Dermis microvascular lymphatic vessel endothelial cell (primary cell): ENCODE measurements at places on chromosomes 12 and 14. TPM values are rescaled to one million over a fixed set of nuclear protein-coding genes. Genes with fewer than 3 reads are reported as not detected.

The TRPV4 gene
- total RNA-seq = 1.4 and 2.4 TPM in 2 replicates

The PCED1B gene
- under 0.01 and 0.25 TPM in 2 replicates for total RNA-seq

The SYNE2 gene
- 40.2 and 67.0 TPM in 2 replicates for total RNA-seq

The DNAJC22 gene
- total RNA-seq = 0.51 and 1.9 TPM in 2 replicates

The BRI3BP gene
- 2.8 and 4.6 TPM in 2 replicates for total RNA-seq

The POTEG gene
- total RNA-seq = not detected in 2 replicates

The OR6C2 gene
- total RNA-seq = not detected in 2 replicates

The AEBP2 gene
- total RNA-seq = 21.4 and 30.2 TPM in 2 replicates

The PIANP gene
- not detected in 2 replicates for total RNA-seq

The APOLD1 gene
- total RNA-seq = 38.9 and 41.6 TPM in 2 replicates

The B3GNT4 gene
- total RNA-seq = under 0.01 TPM in 2 replicates

The SMCO3 gene
- 0.89 and 1.4 TPM in 2 replicates for total RNA-seq

The ST8SIA1 gene
- total RNA-seq = 0.13 and 0.26 TPM in 2 replicates

The TDRD9 gene
- total RNA-seq = 0.26 and 0.76 TPM in 2 replicates

The IFNG-AS1 gene
- total RNA-seq = not detected in 2 replicates

The LGR5 gene
- not detected in 2 replicates for total RNA-seq

GRCh38 chr14:61659582-61659981 lies 35.7 kb upstream of the HIF1A start:
- no peak for DNase-seq

- DNase-seq = no peak
These were observed 94.5 kb downstream of the NTS start for GRCh38 chr12:85968606-85969005.

DNA sequence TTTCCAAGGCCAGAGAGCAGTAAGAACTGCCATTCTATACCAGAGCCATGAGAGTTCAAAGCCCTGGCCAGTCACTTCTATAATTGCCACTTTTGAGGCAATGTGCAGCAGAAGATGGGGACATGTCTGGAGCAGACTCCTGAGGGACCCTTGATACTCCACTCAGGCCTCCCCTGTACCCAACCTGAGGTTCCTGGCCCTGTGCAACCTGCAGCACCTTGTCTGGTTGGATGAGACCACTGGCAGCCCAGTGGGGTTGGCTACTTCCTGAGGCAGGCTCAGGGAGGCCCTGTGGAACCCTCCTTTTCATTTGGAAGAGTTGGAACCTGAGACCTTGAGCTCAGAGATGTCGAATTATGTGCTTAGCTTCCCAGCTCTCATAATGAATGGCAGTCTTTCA lies 54.4 kb downstream of the GALNT16 start:
- DNase-seq = no peak

DNA sequence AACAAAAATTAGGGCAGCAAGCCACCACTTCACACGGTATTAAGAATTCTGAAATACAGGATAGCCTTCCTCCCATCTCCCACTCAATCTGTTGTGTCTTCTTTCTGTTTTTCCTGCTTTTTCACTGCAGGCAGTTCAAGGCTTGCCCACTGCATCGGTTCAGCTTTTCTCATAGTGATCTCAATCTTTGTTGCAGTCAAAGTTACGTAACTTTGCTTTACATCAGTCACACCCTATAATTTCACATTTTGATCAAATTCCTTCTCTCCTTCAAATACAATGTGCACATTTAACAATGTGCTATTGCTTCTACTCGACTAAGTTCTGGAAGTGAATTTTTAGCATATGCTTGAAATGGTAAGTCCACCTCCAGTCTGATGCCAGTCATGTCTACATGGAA lies 217.6 kb downstream of the EFCAB11 start:
- DNase-seq = no peak

GRCh38 chr14:52656905-52657304 lies 38.5 kb downstream of the ERO1A start:
- DNase-seq = no peak

DNA sequence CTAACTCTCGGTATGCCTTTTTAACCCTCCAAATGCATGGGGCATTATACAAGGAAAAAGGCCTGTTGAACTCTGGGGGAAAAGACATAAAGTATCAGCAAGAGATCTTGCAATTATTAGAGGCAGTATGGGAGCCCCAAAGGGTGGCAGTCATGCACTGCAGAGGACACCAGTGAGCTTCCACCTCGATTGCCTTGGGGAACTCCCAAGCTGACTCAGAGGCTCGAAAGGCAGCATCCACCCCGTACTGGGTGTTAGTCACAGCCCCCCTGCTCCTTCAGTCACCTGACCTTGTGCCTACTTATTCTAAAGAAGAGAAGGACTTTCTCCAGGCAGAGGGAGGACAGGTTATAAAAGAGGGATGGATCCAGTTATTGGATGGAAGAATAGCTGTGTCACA lies 781.4 kb upstream of the TMEM132C start:
- no peak for DNase-seq

DNA sequence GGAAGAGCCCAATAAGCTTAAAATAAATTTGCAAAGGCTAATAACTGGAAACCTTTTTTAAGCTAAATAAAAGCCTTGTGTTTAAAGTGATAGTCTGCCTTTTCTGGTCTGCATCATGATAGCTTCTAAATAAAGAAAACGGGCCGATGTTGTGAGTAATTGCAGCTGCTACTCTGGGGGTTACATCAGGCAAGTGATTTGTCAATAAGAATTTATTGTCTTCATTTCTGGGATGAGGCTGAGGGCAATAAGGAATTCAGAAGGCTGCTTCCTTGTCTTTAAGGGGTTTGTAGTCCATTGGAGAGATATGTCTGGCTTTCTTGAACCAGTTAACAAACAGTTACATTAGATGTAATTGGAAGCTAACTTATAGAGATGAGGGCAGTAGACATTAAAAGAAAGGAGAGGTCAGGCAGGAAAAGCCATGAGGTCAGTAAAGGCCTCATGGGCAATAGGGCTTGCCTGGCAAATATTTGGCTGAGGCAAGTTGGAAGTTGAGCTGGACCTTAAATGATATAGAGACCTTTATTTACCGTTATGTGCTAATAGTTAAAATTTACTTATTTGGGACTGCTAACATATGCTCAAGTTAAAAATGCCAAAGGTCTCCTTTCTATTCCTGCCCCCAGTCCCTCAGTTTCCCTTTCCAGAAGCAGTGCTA lies 85.0 kb downstream of the CRADD start:
- no peak for DNase-seq

DNA sequence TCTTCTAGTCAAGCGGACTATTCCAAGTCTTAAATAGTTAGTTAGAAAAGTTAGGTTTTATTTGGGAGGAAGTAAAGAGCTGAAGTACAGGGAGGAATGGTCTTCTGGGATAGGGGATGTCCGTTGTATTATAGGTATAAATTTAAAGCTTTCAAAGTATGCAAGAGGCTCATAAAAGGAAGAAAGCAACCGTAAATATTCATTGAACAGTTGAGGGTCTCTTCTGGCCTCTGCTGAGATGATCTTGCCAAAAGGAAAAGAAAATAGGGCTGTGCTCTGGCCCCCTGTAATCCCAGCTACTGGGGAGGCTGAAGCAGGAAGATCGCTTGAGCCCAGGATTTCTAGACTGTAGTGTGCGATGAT lies 377 bp upstream of the TIMELESS start:
- DNase-seq = no peak

DNA sequence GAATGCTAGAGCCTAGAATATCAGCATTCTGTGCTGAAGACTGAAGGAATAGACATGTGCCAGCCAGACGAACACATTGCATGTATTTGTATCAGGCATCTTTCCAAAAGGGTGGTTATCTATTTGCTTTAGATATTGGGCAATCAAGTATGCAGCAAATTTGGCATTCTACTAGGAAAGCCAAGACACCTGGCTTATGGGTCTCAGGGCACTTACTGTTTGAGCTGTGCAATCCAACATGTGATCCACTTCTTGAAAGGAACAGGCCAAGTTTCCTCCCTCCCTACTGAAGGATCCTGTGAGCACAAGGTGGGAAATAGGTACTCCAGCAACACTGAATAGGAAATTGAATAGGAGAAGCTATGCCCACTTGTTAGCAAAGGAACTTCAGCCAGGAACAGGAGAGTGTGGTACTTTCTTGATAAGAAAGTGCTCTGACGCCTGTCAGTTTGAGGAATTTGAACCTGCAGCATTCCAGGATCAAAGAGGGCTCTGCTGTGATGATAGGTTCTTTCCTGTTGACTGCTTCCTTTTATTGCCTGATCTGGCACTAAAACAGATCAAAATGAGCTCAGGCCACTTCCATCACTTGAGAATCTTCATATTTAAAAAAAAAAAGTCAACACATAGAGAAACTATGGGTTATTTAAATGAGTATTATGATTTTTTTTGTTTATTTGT lies 20.6 kb downstream of the OR6S1 start:
- DNase-seq = no peak

- DNase-seq = no peak
These were observed 120.8 kb upstream of the PLXNC1 start for GRCh38 chr12:94027561-94027960.

GRCh38 chr12:27285403-27285802 lies 41.3 kb downstream of the STK38L start:
- peak; percentile 55 for DNase-seq

DNA sequence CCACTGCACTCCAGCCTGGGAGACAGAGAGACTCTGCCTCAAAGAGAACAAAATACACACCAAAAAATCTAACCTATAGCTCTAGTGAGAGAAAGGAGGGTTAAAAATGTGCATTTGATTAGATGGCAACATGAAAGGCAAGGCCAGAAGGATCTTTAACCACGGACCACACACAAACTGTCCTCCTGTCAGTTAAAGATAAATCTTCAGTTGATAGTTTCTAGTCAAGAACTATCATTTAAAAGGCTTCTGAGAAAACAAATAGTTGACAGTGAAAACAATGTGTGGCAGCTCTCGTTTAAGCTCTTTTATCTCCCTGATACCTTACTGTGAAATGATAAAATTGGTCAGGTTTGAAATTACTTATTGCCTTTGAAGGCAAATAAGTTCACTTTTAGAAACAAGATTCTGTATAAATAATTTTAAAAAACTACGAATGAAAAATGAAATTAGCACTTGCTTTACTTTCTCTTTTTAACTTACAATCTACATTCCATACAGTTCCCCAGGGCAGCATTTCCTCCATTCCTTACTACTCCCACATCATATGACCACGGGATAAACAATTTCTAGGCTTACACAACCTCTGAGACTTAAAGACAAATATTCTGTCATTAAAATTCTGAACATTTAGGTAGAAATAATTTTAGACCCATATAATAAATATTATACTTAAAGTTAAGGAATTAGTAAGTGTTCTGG lies 71.4 kb upstream of the GNPNAT1 start:
- DNase-seq = peak; percentile 56

GRCh38 chr14:100271247-100271939 lies 32.4 kb downstream of the YY1 start:
- DNase-seq = peak; percentile 33

- no peak for DNase-seq
These were observed 40.2 kb downstream of the LRRC74A start for GRCh38 chr14:76866456-76866855.

DNA sequence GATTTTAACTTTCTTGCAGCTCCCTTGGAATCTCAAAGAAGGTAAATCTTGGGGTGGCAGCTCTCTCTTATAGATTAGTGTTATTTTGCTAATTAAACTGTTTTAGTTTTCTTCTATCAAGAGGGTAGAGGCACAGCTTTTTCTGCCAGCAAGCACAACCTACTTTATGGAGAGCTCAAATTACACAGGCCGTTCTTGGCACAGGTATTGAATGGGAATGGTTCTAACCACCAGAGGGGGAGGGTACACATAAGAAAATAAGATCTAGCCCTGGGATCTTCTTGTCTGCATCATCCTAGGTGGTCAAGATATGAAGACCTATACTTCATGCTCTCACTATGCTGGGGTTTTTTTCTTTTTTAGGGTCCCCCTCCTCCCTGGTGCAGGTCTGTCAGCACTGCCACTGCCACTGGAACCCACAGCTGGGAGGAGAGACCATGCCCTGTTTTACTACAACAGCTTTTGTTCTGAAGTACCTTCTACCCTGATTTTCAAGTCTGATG lies 48.6 kb upstream of the STAC3 start:
- no peak for DNase-seq

GRCh38 chr14:102085948-102086708 lies 716 bp downstream of the HSP90AA1 start:
- DNase-seq = peak; percentile 46

DNA sequence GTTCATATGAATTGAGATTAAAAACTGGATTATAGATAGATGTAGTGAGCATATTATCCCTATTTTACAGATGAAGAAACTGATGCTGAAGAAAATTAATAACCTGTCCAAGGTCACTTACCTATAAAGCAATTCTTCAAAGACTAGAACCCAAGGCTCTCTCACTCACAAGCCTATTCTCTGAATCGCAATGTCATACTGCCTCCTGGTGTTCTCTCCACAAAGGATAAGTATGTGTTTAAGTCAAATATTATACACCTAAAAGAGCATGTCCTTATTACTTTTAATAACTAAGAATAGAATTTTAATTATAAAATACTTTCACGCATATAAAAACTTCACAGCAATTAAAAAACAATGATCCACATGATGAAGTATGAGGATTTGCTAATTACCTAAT lies 721.3 kb upstream of the USP15 start:
- DNase-seq = no peak

DNA sequence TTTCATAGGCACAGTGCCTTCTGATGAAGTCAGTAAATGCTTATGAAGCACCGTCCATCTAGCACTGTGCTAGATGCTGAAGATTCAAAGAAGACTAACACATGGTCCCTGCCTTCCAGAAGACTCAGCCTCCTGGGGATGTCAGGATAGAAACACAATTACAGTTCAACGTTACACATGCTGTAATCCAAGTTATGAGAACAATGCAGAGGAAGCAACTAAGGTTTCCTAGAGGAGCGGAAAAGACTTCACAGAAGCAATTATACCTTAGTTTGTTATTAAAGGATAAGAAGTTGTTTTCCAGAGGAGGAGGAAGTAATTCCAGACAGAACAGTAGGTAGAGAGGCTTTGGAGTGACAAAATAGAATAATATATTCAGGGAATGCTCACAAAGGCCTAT lies 66.9 kb upstream of the FGD4 start:
- peak; percentile 78 for DNase-seq

- no peak for DNase-seq
These were observed 5.5 kb downstream of the LUM start for GRCh38 chr12:91105807-91106206.
